Activated T-cell treated with anti-CD3 and anti-CD28 coated beads for 48 hours (primary cell): ENCODE measurements at places on chromosomes 7 and 10.

- DNase-seq: no peak
Observed at GRCh38 chr7:6379886-6380285, 67.9 kb downstream of the DAGLB start.

- no peak for DNase-seq
Observed at GRCh38 chr7:19119870-19120486, 2.5 kb upstream of the TWIST1 start.

- no peak for DNase-seq
Observed at GRCh38 chr7:123754271-123754871, 5.6 kb upstream of the WASL start.

DNA sequence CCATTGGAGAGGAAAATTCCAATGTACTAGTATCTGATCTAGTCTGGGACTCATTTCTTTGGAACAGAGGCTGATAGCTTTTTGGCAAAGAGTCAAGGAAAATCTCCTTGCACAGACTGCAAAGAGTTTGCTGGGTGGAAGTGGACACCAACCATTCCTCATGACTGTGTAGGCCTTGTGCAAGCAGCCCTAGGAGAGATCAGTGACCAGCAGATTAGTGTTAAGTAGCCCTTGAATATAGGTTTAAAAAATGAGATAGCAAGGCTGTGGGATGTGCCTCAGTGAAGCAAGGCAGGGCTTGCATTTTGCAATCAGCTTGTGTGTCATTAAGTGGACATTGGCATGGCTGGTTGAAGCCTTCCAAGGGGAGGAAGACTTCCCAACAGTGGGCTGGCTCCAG is 341.6 kb downstream of the PLXNA4 start:
- no peak for DNase-seq

- DNase-seq: peak; percentile 41
Observed at GRCh38 chr10:99993701-99994689, 15.8 kb downstream of the DNMBP start.

- no peak for DNase-seq
Observed at GRCh38 chr10:23516530-23516929, 77.7 kb downstream of the OTUD1 start.

GRCh38 chr7:29306319-29306991 is 111.9 kb downstream of the CHN2 start:
- DNase-seq: no peak

DNA sequence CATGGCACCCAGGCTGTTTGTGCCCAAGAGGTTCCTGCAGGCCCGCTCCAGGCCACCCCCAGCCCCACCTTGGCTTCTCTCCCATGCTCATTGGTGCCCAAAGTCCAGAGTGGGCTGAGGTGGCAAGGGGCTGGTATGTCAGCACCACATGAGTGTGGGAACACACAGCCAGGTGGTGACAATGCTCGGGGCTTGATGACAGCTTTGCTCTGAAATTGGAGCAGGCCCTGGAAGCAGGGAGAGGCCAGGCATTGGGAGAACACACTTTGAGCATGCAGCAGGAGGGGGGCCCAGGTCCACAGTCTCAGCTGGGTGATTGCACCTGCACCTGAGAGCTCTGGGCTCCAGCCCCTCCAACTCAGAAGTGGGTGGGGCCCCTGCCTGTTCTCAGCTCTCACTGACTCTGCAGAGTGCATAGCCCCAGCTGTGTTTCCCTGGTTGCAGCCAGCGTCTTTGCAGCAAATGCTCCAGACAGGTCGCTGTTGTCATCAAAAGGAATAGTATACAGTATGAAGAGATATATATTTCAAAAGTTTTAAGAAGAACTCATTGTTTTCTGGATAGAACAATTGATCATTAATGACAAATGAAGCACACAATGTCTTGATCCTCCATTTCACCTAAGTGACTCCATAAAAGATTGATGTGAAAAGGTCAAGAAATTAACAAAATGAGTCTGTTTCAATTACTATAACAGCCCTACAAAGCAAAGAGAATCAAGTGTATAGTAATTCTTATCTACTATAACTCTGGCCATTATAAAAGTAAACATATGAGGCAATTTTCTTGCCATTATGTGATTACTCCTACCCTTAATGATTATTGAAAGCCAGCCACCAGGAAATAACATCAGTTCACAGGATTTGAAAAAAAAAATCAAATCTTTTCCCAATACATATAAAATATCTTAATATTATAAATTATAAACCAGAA is 848.1 kb downstream of the PCDH15 start:
- DNase-seq: no peak

- DNase-seq: no peak
Observed at GRCh38 chr10:69503896-69504265, 52.6 kb downstream of the TSPAN15 start.

- DNase-seq: no peak
Observed at GRCh38 chr7:144812379-144813283, 23.2 kb downstream of the TPK1 start.

GRCh38 chr10:36604316-36604715 is 521.1 kb upstream of the ANKRD30A start:
- no peak for DNase-seq

DNA sequence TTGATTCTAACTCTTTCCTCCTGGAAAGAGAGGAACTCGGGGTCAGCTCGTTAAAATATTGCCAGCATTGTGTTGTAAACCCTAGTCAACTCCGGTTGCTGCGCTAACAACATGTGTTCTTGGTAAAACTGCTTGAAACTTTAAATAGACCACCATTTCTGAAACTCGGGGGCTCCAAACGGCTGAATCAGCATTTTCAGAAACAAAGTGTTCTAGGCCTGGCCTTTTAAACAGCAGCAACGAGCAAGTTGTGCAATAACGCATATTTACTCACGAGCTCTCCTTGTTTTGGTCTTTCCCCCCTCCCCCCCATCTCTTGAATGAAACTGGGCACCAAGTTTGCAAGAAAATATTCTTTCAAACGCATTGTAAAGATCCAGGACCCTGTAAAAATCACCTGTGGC is 9.2 kb upstream of the GRB10 start:
- DNase-seq: no peak
